NCI-H1694 treated with DMSO at 0.1 percent for 48 hours (cell line): ENCODE measurements at places on chromosomes 4 and X.

DNA sequence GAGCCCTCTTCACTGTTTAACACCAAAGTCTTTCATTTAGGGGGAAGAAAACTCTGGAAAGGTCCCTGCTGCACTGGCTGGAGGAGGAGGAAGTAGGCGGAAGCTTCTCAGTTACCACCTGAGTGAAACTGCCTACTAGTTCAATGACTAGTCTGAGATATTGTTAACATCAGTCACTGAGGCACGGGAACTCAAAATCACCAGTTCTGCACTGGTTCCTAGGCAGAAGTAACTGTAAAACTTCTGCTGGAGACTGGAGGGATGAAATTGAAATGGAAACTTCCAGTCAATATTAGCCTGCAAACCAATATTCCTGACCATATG, 178.3 kb downstream of the SNCA start:
- DNase-seq: no peak

- DNase-seq: no peak
These were observed 14.5 kb upstream of the MAML3 start for GRCh38 chr4:140168474-140168873.

DNA sequence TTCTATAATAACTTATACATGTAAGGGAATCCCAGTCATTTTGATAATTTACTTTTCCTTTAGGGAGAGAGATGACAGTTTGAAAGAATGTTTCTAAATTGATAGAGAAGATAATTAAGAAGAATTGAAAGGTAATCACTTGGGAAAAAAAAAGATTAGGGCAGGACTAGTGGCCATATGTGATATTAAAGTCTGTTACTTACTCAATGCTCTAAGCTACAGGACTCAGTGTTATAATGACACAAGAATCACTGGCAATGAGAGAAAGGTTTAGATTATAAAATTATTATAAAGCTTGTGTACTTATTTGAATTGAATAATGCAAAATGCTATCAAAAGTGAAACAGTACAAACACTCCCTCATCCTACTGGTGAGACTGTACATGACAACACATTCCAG, 265.3 kb downstream of the BANK1 start:
- DNase-seq: no peak

DNA sequence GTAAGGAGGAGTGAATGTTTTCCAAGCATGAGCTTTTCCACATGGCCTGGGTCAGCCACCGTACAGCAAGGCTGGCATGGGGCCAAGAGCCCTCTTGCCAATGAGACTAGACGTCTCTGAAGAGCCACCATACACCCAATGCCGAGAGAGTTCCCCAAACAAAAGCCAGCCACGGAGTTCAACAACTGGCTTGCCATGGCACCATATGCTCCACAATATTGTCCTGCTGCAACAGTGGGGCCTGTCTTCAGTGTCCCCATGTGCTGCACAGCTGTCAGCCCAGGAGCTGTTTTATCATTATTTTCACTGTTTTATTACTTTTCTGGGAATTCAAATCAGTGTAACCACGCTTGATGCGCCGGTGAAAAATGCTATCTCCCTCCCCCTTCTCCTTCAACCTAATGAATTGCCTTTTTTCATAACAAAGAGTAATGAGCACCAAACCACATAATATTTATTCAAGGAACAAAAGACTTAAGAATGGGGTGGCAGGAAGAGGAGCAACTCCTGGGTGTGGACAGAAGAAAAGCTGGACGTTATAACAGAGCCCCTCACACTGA, 18.4 kb downstream of the MAML3 start:
- peak; percentile 94 for DNase-seq

DNA sequence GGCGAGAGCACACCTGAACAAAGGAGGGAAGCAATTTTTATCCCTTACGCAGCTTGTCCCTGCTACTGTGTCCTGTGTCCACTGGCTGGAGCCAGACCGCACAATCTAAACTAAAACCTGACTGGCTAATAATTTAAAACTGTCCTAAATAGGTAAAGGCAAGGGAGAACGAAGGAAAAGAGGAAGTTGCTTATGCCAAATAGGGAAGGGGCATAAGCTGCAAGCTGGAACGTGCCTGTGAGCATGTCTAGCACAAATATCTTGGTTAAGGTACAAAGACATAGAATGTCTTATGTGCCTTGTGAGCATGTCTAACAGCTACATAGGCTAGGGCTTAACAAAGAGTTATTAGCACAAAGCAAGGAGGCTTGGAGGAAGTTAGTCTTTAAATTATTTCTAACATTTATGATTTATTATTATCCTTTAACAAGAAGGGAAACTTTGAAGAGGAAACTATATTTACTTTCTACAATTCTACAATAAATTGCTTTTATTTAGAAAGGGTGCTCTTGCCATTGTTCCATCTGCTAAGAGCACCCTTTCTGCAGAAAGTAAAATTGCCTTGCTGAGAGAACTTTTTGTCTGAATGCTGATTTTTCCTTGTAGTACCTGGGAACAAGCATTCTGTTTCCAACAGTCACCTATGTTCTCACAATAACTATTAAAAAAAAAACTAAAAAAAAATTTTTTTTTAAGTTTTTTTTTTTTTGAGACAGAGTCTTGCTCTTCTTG, 80.6 kb upstream of the CBR4 start:
- no peak for DNase-seq

DNA sequence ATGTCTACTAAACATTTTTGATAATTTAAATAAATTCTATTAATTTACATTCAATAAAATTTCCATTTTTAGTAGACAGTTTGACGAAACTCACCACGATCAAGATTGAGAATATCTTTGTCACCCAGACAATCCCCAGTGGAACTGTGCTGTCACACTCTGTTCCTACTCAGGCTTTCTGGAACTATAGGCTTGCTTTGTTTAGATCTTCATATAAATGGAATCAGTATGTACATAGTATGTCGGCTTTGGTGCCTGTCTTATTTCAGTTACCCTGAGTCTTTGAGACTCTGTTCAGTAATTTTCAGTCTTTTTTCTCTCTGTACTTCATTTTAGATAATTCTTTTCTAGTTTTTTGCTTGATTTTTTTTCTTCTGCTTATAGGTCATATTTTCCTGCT, 163.5 kb upstream of the EMCN start:
- DNase-seq: no peak

DNA sequence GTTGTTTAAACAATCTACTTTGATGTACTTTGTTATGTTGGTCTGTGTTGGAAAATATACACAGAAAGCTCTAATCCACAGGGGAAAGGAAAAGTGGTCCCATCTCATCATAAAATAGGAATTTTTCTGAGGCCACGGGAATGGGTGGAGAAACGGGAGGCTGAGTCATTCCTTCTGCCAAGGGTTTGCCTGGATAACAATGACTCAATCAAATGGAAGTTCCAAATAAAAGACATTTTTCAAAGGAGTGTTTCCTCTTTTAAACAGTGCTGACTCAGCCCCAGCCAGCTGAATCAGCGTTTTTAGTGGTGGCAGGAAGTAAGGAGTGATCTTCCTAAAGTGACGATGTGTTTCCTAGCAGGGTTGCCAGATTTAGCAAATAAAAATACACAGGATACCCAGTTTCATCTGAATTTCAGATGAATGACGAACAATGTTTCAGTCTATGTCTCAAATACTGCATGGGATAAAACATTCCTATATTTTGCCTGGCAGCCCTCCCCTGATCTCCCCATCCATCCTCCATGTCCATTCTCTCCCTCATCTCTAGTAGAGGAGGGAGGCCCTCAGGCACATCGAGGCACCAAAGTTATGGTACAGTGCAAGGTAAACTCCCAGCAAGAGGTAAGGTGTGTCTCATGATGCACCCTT, 345.4 kb upstream of the GATB start:
- no peak for DNase-seq

GRCh38 chrX:133207751-133208150, 10.4 kb downstream of the TFDP3 start:
- no peak for DNase-seq

- DNase-seq: no peak
These were observed 863.1 kb downstream of the CCSER1 start for GRCh38 chr4:90990284-90990683.

DNA sequence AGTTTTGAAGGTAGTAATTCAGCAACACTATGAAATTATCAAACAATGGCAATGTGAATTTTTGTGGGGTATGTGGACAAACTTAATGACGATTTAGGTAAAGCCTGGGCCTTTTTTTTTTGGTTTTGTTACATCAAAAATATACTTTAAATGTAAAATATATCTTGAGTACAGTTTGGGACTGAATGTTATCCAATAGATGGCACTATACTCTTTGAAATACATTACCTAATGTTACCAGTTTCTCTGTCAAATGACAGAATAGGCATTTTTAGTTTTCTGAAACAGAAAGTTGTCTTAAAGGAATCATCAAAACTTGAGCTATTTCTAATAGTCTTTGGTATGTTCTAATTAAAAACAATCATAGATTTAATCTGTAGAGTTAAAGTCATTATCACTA, 1651.9 kb downstream of the C4orf33 start:
- peak; percentile 31 for DNase-seq

GRCh38 chr4:40409835-40410234, 74.7 kb downstream of the CHRNA9 start:
- DNase-seq: no peak

DNA sequence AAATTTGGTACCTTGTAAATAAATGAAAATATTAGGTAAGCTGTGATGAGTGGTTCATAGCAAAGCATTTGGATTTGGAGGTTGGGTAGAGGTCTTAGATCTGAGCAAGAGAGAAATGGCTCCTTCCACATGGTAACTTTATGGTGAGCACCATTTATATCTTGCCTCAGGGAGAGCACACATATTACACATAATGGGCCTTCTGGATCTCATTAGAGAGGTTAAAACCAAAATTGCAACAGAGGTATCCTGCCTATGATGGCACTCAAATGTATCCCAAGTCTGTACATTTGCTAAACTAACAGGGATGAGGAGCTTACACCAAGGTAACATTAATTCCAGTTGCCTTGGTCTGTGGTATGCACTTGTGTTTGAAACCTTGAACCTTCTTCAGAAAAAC, 87.1 kb upstream of the PUDP start:
- DNase-seq: no peak

DNA sequence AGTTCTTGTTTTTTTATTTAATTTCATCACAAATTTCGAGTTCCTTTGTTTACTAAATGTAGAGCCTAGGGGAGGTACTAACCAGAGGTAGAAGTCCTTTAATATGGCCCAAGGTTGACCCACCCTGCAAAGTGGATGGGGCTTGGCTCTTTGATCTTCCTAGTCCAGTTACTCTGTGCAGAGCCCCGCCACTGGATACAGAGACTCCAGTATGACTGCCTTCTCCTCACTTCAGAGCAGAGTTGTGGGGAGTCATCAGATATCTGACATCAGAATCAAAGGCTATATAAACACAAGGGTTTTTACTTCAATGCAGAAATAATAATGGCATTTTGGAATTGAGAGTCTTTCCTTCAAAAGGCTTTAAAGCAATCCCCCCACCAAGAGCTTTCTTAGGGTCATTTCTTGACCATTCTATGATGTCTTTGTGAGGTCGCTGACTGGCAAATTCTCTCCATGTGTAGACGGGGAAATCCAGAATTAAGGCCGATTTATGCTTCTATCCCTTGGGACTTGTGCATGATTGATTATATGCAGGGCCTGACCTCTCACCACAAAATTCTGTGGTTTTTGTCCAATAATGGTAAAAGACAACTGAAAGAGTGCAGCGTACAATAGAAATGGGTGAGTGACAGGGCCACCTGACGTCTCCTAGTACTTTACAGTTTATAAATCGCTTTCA, 88.3 kb upstream of the CITED1 start:
- no peak for DNase-seq

DNA sequence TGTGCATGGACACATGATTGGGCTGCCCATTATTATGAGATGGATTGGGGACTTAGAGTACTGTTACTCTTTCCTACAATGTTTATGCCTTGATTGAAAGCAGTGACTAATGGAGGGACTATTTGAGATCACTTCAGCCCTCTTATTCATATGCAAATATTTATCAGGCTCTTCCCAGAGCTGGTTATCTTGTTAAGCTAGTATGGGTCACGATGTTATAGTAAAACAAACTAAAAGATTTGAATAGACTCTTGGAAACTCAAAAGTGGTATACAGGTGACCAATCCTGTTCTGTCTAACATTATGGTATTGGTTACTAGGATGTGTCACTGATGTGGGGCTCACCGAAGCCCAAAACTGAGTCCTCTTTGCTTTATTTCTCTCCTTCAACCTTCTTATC, 306.2 kb upstream of the CASK start:
- no peak for DNase-seq

DNA sequence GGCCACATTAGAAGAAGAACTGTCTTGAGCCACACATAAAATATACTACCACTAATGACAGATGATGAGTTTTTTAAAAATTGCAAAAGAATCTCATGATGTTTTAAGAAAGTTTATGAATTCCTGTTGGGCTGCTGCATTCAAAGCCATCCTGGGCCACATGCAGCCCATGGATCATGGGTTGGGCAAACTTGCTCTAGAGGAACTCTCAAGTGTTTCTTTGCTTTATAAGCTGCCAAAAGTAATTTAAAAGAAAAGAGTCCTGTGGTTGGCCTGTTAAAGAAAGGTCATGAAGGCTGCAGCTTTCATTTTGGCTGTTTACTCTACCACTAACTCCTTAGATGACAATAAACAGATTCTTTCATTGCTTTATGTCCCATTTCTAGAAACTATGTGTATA, 218.2 kb downstream of the SCFD2 start:
- no peak for DNase-seq

DNA sequence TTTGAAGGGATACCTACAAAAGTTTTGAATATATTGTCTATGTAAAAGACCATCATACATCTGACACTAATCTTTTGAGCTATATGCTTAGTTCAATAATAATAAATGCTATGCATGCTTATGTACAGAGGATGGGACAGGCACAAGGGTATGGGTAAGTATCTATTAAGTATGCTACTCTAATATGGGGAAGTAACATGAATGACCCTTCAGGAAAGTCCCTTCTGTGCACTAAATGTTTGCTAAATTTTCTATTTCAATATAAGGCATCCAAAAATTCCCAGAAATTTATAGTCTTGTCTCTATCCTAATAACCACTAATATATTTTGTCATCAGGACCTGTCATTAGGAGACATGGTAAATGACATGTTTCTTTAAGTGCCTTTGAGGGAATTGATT, 19.0 kb downstream of the ATP8A1 start:
- DNase-seq: no peak

DNA sequence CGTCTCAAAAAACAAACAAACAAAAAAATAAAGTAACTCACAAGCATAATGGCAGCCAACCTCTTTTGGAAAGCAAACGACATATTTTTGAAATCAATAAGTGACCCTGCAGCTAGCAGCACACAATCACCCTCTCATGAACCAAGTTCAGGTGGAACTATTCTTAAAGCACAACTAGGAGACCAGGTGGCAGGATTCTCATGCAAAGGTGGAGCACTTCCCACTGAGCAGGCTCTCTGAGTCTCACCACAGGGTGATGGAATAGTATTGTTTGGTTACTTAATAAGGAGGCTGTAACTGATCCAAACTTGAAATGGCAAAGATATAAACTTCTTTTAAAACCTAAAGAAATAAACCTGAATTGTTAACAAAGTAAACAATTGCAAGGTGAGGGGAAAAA, 1293.1 kb downstream of the PCDH19 start:
- no peak for DNase-seq

DNA sequence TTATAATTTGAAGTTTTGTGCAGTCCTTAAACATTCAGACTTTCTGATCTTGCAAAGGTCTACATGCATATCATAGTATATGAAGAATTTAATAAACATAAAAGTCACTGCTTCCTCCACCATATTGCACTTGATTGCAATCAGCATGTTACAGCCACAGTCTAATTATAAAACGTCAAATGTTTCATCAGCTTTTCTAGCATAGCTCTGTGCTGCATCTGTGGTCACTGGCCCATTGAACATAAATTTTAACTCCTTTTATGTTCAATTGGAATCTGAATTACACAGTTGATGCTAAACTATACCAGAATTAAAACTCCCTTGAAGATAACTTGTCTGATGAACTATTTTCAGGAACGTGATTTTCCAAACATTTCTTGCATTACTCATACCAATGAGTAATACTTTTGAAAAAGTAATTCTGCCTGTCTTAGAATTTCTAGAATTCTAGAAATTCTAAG, 329.1 kb downstream of the GALNTL6 start:
- DNase-seq: no peak
